CD4-positive, alpha-beta T cell treated with Interleukin-10 for 1 hour (primary cell): ENCODE measurements at places on chromosomes 5 and 9.

GRCh38 chr5:158816011-158816696 lies 283.6 kb downstream of the EBF1 start:
- DNase-seq, result no peak

DNA sequence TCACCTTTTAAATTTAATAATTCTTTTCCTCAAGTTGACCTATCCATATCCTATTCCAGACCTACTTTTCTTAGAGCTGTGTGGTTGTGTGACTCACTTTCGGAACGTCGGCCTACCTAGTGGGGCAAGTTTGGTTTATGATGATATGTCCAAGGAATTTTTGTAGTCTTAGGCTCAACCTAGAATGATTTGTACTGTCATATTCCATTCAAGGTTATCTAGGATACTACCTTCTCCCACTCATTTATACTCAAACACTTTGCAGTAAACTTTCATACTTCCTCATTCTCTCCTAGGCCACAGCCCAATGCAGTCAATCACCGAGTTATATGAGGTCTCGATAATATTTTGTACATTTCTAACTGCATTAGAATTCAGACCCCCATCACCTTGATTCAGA lies 61.9 kb downstream of the PIK3R1 start:
- DNase-seq, result no peak

- DNase-seq, result no peak
Observed at GRCh38 chr5:89015409-89015808, 132.4 kb upstream of the MEF2C start.

- DNase-seq, result no peak
Observed at GRCh38 chr9:76090330-76090729, 199.9 kb downstream of the PCSK5 start.

- DNase-seq, result peak; percentile 86
Observed at GRCh38 chr5:131417240-131417869, 153.5 kb downstream of the CDC42SE2 start.

DNA sequence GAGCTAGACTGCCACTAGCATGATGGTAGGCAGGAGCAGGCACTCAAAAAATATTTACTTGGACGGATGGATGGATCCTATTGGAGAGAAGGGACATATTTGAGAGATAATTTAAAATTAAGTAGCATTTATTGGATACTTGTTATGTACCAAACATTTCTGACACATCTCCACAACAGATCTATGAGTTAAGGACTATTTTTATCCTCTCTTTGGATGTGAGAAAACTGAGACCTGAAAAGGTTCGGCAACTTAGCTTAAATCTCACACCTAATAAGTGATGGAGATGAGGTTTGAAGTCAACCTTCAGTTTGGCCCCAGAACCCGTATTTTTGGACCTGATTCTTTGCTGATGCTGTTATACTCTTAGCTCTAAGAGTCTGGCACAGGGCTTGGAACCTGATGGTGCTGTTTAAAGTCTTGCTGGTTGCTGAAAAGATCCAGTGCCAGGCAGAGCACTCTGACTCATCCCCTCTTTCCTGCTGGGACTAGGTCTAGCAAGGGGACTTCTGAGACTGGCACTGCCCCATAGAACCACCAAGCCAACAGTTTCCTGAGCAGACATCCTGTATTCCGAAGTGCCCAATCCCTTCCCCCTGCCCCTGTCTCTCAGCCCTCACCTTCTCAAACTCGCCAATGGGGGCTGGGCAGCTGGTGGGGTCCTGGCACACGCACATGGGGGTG lies 15.6 kb downstream of the SPARC start:
- no peak for DNase-seq

DNA sequence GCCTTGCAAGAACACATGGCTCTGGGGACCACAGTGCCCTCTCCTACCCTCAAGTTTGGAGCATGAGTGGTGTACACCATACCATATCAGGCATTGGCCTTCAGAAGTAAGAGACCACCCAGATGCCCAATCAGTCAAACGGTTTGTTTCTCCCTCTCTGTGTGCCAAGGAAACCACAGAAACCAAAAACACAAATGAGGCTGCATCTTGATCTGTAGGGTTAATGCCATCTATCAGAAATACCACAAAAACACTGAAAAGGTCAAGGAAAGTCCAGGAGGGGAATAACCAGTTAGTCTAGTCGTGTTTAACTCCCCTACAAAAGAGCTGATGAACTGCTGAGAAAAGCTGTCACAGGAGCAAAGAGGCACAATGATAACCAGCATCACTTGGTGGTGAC lies 78.4 kb downstream of the INSYN2B start:
- no peak for DNase-seq

GRCh38 chr9:108586471-108587139 lies 269.2 kb downstream of the ACTL7B start:
- DNase-seq, result no peak

- no peak for DNase-seq
Observed at GRCh38 chr9:107112707-107113243, 170.3 kb upstream of the RAD23B start.

DNA sequence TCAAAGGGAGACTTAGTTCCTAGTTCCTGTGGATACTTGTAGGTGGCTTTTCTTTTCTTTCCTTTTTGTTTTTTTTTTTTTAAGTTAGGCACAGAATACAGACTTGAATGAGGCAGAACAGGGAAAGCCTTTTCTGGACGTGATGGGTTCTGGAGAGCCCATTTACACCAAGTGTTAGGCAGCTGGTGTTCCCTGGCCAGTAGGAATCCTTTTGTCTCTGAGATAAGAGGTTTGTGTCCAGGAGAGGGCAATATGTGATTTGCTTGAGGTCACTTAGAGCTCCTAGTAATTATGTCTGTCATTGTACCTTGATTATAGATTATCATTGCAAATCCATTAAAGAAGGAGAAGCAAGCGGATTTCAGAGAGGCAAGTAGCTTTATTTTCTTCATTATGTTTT lies 9.1 kb downstream of the MEGF10 start:
- DNase-seq, result no peak

- no peak for DNase-seq
Observed at GRCh38 chr5:35762368-35762767, 94.3 kb upstream of the IL7R start.

DNA sequence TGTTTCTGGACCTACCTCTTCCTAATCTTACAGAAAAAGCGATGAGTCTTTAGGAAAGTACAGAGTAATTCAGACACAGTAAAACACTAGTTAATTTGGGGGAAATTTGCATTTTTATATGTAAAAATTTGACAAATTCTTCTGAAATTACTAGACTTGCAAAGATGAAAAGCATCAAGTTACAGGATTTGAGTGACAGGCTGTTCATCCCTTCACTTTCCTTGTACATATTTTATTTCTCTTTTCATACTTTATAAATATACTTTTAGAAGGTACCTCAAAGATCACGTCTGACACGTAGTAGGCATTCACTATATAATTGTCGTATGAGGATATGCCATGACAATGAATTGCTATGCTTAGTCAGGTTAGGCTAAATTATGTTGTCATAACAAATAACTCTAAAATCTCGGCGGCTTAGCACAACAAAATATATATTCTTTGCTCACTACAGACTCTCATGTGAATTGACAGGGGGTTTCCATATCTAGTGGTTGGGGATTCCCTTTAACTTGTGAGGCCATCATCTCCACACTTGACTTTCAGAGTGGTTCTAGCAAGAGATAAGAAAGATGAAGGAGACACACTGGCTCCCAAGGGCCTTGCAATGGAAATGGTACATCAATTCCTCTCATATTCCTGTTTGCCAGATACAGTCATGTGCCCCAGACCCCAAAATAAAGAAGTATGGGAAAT lies 154.1 kb upstream of the TUT7 start:
- no peak for DNase-seq

GRCh38 chr9:132031467-132032237 lies 48.0 kb downstream of the MED27 start:
- DNase-seq, result no peak

- peak; percentile 51 for DNase-seq
Observed at GRCh38 chr9:109469646-109470358, 28.3 kb downstream of the PTPN3 start.

GRCh38 chr9:112311497-112311896 lies 21.9 kb downstream of the PTBP3 start:
- DNase-seq, result no peak

- no peak for DNase-seq
Observed at GRCh38 chr5:5155617-5156016, 15.5 kb downstream of the ADAMTS16 start.

- DNase-seq, result no peak
Observed at GRCh38 chr9:99614341-99614740, 207.3 kb upstream of the NR4A3 start.

DNA sequence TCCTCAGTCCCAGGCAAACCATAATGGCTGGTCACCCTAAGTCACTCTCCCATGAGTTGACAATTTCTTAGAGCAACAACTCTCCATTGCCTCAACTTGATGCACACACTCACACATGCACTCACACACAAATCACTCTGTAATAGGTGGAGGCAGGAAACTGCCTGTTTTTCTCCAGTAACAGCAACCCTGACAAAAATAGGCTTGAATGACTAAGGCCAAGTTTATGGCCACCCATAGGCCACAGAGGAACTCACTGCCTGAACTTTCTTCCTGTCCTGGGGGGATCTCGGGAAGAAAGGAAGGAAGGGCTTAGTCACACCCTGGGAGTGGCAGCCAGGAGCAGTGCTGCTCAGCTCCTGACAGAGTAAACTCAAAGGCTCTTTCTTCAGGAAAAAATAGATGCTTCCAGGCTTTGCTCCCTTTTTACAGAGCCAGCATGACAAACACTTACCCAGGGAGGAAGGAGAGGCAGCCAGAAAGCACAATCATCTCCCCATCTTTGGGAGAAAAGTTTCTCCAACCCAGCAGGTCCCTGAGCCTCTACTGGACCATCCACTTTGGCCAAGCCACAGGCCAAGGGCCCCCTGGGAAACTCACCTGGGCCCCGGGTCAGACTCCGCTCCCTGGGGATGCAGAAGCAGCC lies 368 bp downstream of the SH3TC2 start:
- DNase-seq, result no peak

DNA sequence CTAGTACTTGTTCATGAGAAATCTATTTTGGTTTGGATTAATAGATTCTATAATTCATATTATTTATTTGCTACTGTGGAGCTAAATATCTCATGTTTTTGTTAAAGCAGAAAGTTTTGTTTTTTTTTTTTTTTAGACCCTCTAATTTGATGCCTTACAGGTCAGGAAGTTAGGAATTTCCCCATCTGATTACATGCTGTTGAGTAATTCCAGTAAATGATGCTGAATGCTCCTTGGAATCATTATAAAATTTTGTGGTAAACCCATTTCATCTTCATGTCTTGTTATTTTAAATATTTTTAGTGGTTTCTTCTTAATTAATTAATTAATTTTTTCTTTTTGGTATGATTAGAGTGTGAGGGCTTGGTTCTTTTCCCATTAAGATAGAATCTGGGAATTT lies 35.6 kb downstream of the NNT start:
- DNase-seq, result no peak

GRCh38 chr5:54993318-54993717 lies 7.9 kb upstream of the ESM1 start:
- DNase-seq, result no peak

DNA sequence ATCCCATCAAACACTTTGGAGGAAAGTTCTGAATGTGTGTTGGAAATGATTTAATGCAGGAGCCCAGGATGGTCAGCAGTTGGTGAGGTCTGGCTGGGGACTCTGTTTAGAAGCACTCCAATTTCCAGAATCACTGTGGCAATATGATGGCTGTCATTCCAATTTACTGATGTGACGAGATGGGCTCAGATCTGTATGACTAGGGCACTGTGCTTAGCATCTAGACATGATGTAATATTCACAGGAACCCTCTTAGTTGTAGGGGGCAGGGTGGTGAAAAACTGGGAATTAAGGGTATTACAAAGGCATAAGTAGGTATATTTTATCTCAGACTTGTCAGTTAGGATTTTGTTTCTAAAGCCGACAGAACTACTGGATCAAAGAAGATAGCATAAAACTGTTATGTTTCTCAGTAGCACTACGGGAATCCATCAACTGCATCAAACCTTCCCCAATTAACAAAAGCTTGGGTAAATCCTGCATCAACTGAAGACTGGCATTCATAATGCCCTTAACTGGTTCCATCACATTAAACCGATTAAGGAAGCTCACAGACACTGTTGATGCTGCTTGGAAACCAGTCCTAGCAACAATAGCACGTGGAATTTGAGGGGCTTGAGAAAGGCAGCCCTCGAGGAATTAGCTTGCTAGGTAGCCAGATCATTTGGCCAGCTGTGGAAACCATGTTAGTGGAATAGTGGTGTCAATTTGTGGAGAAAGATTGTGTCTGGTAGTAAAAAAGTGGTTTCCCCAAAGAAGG lies 86.1 kb downstream of the SV2C start:
- no peak for DNase-seq

GRCh38 chr9:113709721-113710120 lies 166.4 kb upstream of the ZNF618 start:
- no peak for DNase-seq

- peak; percentile 62 for DNase-seq
Observed at GRCh38 chr5:177306674-177307543, 3.3 kb downstream of the PRELID1 start.

DNA sequence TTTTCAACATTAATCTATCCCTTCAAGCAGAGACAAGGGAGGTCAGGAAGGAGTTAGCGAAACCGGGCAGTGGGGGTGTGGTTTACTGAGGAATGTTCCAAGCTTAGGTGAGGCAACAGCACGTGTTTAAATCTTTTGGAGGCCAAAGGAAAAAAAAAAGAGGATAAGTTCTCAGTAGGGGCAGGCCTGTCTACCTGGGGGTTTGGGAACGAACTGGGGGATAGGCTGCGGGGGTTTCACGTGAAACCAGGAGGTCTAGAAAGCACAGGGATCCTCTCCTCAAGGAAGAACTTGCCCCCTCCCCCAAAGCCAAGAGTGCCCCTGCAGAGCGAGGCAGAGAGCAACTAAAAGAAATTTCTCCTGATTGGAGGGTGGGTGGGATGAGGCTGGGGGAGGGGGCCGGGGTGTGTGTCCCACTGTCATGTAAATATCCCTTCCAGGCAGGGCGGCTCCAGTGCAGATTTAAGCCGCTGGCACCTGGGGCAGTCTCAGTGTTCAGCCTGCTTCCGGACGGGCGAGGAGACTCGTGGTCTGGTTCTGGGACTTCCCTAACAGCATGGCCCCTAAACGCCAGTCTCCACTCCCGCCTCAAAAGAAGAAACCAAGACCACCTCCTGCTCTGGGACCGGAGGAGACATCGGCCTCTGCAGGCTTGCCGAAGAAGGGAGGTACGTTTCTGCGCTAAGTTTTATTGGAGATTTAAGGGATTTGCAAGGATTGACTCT lies 5.5 kb upstream of the SET start:
- DNase-seq, result peak; percentile 35

GRCh38 chr5:90911169-90911568 lies 352.6 kb downstream of the ADGRV1 start:
- DNase-seq, result no peak

GRCh38 chr9:127262602-127263001 lies 2.0 kb upstream of the GARNL3 start:
- DNase-seq, result no peak

DNA sequence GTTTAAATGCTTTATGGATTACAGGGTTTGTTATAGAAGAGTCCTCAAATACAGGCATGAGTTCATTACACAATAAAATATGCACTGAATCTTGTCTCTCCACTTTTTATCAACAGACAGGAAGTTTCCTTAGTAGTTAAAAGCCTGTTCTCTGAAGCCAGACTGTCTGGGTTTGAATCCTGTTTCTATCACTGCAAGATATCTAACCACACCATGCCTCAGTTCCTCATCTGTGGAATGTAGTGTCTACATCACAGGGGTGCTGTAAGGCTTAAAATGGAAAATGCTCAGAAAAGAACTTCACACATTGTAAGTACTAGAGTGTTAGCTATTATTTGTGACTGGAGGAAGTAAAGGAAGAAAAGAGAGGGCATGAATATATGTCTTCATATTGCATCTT lies 9.3 kb downstream of the LIX1 start:
- no peak for DNase-seq
